CD4-positive, alpha-beta T cell treated with Interleukin-4 for 1 hour (primary cell): ENCODE measurements at places on chromosomes 2 and 18.

- no peak for DNase-seq
Observed at GRCh38 chr2:28941008-28941407, 40.1 kb upstream of the TOGARAM2 start.

GRCh38 chr18:8424917-8425725 lies 184.1 kb upstream of the RAB12 start:
- no peak for DNase-seq

DNA sequence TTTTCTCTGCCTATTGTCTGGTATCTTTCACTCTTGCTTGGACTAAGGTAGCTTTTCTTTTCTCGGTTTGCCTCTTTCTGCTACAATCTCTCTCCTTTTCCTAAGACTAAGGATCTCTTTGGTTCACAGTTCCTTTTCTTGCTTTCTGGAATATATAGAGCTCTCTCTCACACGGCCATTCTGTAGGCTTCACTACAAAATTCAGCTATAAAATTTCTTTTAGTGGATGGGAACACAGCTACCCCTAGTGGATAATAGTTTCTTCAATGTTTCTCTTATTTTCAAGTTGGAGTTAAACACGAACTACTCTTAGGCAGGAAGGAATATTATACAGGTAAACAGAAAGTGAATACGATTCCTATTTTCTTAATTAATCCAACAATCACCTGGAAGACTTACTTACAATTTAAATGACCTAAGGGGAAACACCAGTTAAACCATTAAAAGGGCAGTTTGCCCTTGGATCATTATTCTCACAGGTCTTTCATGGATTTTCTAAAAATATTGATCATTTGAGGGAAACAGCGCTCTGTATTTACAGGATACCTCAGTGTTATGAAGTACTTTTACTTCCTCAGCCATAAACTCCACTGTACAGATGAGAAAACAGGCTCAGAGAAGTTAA lies 140.5 kb downstream of the LRP2 start:
- DNase-seq, result no peak

GRCh38 chr2:130896813-130897212 lies 60.1 kb downstream of the ARHGEF4 start:
- DNase-seq, result no peak

DNA sequence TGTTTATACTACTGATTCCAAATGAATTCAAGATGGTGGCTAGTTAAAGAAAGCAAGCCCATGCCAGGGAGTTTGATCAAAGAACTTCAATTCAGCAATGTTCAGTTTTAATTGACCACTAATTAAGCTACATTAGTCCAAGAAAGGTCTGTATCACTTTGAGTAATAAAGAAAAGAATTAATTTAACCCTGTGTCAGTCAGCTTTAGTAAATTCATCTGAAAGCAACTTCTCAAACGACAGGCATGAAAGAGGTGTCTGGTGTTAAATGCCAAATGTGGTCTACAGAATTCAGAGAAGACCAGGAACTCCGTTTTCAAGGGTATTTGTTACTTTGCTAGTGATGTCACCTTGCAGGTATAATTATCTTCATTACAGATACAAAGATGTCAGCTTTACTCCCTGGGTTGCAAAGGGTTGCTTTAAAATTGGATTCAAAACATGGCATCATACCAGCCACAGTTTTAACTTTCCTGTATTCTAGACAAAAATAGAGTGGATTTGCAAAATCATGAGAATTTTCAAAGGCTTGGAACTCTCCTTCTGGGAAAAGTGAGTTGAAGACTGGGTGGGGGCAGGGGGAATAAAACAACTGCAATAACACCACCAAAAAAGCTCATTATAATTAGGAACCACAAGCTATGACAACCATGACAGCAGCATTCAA lies 281.5 kb downstream of the TCF4 start:
- no peak for DNase-seq

DNA sequence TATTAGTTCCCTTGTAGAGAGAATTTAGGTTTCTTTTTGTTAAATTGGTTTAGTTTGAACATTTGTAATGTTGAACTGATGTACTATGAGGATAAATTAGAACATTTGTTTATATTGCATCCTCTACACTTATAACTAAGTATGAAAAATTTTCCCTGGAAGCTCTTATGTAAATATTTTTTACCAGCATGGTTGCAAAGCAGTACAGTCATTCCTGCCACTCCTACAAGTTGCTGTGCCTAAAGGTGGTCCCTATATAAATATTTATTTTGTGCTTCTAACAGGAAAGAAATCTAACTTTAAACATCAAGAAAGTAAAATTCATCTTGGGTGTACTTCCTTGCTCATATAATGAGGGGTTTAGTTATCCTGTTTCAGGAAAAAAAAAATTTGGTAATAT lies 14.2 kb downstream of the TWSG1 start:
- no peak for DNase-seq

DNA sequence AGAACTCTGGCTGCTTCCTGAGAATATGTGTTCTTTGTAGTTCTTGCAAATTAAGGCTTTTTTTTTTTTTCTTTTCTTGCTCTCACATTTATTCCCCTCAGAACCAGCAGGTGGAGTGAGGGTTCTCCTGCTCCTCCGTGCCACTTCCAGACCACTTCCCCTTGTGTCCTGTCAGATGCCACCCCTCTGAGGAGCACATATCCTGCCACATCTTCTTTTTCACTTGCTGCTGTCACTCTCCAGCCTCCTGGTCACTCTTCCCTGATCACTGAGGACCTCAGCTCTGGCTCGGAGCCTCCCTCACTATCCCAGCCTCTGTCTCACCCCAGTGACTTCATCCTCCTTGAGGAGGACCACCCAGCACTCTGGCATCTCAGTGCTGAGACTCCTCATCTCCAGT lies 100.5 kb downstream of the TACR1 start:
- no peak for DNase-seq

GRCh38 chr2:128414351-128414750 lies 95.7 kb upstream of the HS6ST1 start:
- no peak for DNase-seq

DNA sequence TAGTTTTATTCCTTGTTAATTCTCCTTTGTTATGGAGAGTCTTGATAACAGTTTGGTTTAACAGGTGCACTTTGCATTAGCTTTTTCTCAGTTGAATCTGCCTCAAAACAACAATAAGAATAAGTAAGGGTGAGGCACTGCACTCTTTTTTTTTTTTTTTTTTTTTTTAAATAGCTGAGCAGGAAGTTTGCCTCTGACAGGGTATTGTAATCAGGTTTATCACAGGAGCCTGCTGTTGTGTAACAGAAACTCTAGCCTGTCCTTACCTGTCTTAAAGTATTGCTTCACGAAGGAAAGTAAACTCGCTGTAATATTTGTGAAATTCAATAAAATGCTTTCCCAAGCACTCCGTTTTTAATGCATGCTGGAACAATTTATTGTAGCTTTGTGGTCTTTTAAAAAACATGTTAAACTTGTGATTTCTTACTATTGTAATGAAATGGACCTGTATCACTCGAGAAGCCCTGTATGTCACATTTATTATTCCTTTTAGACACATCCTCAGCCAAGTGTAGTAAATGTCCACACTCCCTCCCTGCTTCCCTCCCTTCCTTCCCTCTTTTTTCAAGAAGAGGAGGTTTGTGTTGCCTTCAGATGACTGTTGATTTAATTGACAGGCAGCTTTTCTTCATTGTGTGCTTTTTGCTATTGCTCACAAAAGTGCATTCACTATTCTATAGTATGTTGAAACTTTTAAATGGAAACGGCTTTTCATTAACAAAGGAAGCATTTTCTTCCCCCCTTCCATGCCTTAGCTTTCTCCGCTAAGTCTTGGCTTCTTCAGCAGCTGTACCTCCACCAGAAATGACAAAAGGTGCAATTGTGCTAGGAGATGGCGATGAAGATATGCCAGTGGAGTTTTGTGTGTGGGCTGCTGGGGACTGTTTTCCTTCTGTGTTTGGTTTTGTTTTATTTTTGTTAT lies 52.7 kb downstream of the TAF1B start:
- DNase-seq, result no peak

DNA sequence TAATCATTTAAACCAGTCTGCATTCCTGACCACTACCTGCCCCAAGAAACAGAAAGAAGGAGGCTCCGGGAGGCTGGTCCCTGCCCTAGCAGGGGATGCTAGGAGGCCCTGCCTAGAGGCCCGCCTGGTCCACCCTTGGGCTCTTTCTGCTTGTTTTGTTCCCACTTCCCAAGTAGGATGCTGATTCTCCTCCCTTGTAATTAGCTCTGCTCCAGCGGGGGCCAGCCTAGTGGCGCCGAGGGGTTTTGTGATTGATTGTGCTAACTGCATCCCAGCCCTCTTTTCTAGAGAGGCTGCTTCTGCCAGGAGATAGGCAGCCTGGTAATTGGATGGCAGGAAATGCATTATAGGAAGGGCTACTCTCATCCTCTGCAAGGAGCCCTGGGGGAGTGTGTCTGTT lies 220.0 kb downstream of the LOXHD1 start:
- DNase-seq, result no peak

DNA sequence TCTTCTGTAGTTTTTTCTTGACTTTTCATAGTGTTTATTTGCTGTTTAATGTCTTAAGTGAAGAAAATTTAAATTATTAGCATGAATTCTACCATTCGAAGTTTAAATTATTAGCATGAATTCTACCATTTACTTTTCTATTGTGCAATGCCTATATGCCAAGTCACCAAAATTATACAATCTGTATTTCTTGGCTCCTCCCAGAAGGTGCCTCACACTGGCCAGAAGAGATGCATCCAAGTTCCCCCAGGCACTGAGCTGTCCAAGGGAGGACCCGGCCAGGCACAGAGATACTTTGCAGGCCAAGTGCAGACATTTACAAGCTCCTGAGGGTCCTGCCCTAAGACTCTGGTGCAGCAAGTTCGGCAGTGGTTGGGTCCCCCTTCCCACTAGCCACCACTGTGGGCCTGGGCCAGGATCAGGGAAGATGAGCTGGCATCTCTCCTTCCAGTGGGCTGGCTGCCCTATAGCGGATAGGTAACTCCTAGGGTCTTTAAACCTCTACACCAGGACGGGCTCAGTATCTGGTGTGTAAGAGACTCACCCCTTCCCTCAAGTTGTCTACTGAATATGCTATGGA lies 31.3 kb downstream of the TMEM247 start:
- DNase-seq, result no peak

GRCh38 chr2:39306626-39307025 lies 62.9 kb upstream of the CDKL4 start:
- DNase-seq, result no peak

GRCh38 chr2:108409768-108410167 lies 32.0 kb downstream of the SULT1C4 start:
- no peak for DNase-seq

DNA sequence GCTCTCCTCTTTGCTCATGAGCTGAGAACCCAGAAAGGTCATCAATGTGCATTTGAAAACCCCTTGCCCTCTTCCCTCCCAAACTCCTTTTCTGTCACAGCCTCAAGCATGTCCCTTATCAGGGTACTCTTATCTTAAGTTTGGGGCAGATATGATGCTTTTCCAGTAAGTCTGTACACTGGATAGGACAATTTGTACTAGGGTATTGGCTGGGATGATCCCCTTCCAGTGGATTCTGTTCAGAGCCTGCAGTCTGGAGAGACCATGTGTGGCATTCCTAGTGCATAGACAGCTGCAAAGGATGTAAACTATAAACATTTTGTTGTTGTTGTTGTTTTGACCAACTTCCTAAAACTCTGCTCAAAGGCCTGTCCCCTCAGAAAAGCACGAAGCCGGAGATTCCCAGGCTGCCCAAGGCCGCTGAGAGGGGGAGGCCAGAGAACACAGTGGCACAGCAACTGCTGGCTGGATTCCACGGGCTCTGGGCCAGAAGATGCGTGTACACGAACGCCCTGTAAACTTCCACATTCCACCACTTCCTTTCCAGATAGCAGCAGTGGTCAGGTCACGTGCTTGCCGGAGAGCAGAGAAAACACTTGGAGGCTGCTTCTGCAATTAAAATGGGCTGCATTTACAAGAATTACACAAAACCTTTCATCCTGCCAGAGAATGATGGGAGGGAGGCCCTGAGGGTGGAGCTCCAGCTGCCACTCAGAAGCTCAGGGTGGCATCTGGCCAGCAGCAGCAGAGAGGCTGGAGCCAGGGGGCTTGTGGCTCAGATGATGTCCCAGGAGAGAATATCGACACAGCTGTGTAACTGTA lies 42.1 kb downstream of the BMP10 start:
- peak; percentile 84 for DNase-seq

DNA sequence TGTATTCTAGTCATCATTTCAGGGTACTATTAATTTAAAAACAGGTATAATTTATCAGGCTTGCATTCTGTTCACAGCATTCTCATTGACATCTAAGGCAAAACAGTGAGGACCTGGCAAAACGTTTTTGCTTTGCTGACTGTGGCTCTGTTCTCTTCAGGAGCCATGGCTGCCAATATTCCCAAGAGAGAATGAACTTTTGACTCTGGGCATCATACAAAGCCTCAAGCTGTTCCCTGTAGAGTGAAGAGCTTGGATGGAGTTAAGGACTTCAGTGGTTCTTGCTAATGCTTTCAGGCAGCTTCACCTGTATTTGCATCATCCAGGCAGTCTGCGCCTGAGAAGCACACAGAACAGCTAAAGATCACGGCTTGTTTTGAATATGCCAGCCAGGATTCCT lies 65.9 kb upstream of the CAVIN2 start:
- DNase-seq, result no peak
